ENCODE measurements at places on chromosomes 11 and 22.

GRCh38 chr11:32602657-32603415 is 19.2 kb downstream of the EIF3M start:
- DNase-seq, result no peak

DNA sequence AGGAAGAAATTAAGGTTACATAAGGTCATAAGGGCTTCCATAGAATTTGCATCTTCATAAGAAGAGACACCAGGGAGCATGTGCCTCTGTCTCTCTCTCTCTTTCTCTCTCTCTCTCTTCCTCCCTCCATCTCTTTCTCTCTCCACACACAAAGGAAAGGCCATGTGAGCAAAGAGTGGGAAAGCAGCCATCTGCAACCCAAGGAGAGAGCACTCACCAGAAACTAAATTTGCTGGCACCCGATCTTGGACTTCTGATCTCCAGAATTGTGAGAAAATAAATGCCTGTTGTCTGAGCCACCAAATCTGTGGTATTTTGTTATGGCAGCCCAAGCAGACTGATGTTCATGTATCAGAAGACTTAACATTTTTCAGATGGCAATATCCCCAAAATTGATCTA is 6.4 kb upstream of the KRTAP5-10 start:
- no peak for DNase-seq

GRCh38 chr22:26568207-26568706 is 21.7 kb downstream of the TPST2 start:
- no peak for DNase-seq

- DNase-seq, result no peak
Measured at GRCh38 chr11:73186294-73186850, 31.7 kb upstream of the P2RY2 start.

GRCh38 chr11:60866911-60867870 is at the start of gene ZP1:
Gene ZP1, plus strand, starts transcription at chr11:60867542. Its CDS starts 20 bp downstream, at chr11:60867562.
- DNase-seq, result no peak

GRCh38 chr22:20305894-20306645 is 13.8 kb downstream of the DGCR6L start:
- no peak for DNase-seq

DNA sequence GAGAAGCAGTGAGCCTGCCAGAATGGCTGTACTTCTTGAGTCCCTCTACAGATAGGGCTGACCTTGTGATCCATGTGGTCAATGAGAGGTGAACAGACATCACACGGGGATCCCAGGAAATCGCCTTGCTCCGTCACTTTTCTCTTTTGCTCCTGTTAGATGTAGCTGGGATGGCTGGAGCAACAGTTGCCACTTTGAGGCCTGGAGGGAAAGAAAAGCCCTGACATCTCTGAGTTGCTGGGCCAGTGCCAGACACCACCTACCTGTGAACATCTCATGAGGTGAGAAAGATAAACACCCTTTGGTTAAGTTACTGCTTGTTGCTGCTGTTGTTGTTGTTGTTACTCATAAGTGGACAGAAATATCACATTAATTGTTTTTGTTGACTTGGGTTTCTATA is 840.3 kb downstream of the TBC1D22A start:
- DNase-seq, result no peak

GRCh38 chr11:64861227-64861975 is 16.9 kb upstream of the CDC42BPG start:
- no peak for DNase-seq

DNA sequence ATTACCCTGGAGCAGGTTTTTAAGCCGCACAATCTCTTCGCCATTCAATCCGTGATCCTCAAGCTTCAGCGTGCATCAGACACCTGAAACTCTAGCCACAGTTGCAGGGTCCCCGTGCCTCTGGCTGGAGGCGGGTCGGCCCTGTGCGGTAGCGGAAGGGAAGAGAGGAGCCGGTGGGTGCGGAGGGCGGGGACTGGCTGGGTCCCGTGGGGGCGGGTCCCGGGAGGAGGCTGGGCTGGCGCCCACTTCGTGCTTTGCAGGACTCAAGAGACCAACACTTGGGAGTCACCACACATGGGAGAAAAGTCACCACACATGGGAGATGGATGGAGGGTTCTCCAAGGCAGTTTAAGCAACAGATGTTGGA is 772 bp downstream of the C22orf15 start:
- DNase-seq, result no peak

DNA sequence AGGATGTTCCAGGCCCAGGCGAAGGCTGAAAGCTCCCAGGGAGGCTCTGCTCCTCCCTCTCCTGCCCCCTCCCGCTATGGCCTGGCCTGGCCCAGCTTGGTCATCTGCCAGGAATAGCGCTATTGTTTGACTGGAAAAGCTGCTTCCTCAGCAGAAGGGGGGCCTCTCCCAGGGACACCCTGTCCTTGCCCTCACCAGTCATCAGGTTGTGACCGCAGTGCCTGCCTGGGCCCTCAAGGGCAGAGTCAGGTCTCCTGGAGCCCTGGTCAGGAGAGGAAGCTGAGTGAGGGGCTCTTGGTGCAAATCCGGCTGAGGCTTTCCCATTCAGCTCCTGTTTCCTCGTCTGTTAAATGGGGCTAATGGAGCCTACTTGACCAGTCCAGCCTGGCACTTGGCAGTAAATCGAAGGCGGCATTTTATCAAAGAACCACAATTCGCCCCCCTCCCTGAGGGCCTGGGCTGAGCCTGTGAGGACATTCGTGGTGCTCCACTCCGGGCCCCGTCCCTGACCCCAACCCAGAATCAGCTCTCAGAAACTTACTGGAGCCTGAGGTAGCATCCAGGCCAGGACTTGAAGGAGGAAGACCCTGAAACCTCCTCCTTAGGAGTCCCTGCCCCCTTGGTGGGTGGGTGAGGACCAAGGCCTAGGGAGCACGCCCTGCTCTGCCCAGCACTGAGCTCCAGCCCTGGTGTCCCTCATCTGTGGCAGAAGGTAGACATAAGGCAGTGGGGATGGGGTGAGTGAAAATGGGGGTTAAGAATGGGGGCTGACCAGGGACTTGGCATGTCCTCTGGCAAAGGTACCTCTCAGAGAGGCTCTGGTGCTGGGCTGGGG is 2.0 kb upstream of the CASTOR1 start:
- DNase-seq, result no peak

DNA sequence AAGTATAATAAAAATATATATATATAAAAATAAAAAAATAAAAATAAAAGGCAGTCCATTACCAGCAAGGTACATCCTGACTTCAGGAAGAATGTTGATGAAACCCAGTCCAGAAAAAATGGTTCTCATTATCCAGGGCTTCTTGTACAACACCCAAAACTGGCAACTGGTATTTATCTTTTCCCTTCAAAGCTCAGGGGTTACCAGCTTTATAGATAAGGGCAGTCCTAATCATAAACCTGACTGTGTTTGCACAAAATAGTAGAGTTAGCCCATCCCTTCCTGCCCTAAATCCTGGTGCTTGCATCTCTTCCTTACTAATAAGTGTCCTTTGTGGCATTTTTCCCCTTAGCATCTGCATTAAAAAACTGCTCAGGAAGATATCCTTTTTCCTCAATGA is 97.5 kb downstream of the CSTPP1 start:
- no peak for DNase-seq

- no peak for DNase-seq
Measured at GRCh38 chr11:119483341-119483880, 60.4 kb upstream of the THY1 start.

GRCh38 chr11:32079553-32079952 is 11.3 kb upstream of the RCN1 start:
- no peak for DNase-seq

DNA sequence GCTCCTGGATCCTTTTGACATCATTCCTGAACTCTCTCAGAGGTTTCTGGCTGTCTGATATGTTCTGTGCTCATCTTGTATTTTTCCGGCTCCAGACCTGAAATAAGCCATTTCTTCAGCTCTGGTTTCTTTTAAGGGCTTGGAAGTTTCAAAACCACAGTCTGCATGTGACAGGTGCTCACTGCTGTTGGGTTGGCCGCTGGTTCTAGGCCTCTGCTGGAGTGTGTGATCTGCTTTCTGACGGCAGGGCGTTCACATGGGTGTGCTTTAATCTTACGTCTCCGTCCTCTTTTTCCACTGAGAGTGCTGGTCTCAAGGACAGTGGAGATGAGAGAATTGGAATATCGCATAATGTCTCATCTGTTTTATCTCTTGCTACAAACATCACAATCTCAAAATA is 10.3 kb downstream of the ZBED4 start:
- DNase-seq, result no peak

- no peak for DNase-seq
Measured at GRCh38 chr11:102914238-102915043, 39.7 kb upstream of the MMP12 start.

DNA sequence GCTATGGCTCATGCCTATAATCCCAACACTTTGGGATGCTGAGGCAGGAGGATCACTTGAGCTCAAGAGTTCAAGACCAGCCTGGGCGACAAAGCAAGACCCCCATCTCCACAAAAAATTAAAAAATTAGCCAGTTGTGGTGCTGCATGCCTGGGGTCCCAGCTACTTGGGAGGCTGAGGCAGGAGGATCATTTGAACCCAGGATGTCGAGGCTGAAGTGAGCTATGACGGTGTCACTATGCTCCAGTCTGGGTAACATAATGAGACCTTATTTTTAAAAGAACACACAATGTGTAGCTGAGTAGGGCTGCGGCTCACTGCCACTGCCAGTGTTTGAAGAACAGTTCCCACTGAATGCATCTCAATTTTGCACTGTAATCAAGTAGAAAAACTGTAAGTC is 7.1 kb upstream of the VPREB1 start:
- DNase-seq, result no peak

- DNase-seq, result no peak
Measured at GRCh38 chr11:79942090-79942489, 501.3 kb upstream of the TENM4 start.

GRCh38 chr11:57172031-57172430 is 9.7 kb upstream of the LRRC55 start:
- DNase-seq, result no peak

- DNase-seq, result no peak
Measured at GRCh38 chr11:132242632-132243031, 872.2 kb downstream of the NTM start.

DNA sequence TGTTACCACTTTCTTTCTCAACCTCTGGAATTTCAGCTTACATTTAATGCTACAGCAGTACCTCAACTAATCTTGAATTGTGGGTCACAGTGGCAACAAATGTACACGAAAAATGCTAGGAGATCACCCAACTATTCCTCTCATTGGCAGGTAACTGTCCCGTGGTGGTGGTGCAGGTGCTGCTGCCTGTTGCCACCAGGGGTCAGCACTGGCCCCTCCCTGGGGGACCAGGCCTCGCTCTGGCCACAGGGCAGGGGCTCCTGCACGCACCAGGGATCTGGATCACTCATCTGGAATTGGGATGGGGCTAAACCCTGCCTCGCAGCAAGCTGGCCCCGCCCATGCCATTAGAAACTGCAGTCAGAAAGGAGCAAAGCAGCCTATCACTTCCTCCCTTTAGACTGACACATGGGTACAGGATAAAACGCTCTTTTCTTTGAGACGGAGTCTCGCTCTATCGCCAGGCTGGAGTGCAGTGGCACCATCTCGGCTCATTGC is 6.9 kb upstream of the POLDIP3 start:
- DNase-seq, result peak; percentile 76

DNA sequence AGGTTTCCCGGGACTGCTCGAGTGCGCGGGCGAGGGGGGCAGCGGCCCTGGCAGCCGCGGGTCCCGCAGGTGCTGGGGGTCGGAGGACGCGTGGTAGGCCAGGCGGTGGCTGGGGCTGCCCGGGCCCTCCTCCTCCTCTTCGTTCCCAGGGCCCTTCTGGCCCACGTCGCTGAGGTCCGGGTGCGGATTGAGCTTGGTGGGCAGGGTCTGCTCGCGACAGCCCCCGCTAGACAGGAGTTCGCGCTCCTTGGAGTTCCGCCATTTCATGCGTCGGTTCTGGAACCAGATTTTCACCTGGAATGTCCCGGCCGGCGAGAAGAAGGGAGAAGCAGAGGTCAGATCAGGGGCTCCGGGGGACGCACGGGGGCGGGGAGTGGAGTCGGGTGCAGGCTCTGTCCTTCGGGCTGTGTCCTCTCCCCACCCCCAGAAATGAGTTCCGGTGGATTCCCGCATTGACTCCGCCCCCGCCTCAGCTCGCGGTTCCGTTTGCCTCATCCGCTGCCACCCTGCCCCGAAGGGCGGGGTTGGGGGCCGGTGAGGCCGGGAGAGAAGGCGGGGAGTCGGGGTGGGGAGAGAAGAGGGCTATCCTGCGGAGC is 3.9 kb downstream of the DBX1 start:
- DNase-seq, result no peak

DNA sequence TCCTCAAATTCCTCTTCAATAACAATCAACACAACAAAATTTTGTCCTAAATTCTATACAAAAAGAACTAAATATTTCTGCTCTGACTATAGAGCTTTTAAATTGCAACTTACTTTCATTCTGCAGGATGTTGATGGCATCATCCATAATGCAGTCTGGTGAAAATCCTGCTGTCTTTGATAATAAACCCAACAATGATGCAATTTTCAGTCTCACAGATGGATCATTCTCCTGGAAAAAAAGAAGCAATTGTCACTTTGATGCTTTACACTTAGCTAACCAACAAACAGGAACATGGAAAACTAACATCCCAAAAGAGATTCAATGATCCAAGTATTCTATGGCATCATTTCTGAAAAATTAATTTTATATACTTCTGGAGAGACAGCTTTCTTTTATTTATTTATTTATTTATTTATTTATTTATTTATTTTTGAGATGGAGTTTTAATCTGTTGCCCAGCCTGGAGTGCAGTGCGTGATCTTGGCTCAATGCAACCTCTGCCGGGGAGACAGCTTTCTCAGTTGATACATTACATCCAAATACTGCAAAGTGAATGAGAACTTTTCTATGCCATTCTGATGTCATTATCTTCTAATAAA is 13.0 kb downstream of the INTS4 start:
- DNase-seq, result no peak

- no peak for DNase-seq
Measured at GRCh38 chr11:71133946-71134345, 118.4 kb downstream of the SHANK2 start.

GRCh38 chr11:2579315-2580060 is 120.3 kb downstream of the KCNQ1OT1 start:
- DNase-seq, result no peak

- DNase-seq, result no peak
Measured at GRCh38 chr11:10042699-10043098, 251.3 kb downstream of the SBF2 start.
